ENCODE measurements at places on chromosomes 13 and 19. TPM values are rescaled to one million over a fixed set of nuclear protein-coding genes. Genes with fewer than 3 reads are reported as not detected.

The DPP9 gene
- total RNA-seq = 50.7 TPM

The JAK3 gene
- total RNA-seq = 12.3 TPM

GRCh38 chr19:15649526-15649925 is 8.8 kb downstream of the CYP4F3 start:
- no peak for DNase-seq

- DNase-seq = no peak
Measured at GRCh38 chr19:27962264-27962663, 1250.7 kb downstream of the UQCRFS1 start.

DNA sequence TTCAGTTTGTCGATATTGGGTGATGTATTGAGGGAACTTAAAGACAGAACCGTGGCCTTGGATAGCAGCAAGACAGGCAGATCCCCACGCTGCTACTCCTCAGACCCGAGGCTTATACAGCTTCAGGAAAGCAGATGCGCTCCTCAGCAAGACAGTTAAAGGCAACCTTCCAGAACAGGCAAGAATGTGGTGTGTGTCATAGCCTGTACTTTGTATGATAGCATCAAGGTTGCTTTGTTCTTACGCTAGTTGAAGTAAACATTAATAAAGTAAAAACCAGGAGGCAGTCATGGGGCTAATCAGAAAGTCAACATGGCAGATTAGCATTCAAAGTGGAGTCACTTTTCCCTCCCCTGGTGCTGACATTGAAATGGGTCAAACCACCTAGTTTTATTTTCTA is 473.2 kb downstream of the DCT start:
- no peak for DNase-seq

- DNase-seq = no peak
Measured at GRCh38 chr19:41499899-41500298, 56.9 kb downstream of the ERICH4 start.

Measured in thyroid gland (tissue), 4 donors.